NCI-H1694 (cell line): ENCODE measurements at places on chromosomes 7 and 10.

GRCh38 chr10:112335868-112336265 is 38.0 kb upstream of the ACSL5 start:
- DNase-seq, result no peak

DNA sequence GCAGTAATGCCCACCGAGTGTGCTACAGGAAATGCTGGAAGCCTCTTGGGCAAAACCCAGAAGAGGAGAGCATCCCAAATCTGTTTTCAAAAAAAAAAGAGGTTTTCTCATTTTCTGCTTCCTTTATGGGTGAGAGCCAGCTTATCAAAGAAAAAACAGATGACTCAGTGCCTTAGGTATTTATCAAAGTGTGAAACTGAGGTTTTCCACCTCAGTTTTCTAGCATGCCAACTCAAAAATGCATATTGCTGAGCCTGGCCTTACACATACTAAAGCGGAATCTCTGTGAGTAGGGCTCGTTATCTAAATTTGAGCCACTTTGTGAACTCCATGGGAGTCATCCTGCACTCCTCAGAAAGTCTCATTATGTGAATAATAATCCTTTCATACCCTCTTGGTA is 705.1 kb downstream of the SUGCT start:
- no peak for DNase-seq

- no peak for DNase-seq
Observed at GRCh38 chr10:125018576-125019143, 76.7 kb downstream of the ZRANB1 start.

GRCh38 chr7:134375206-134375605 is 58.5 kb upstream of the SLC35B4 start:
- no peak for DNase-seq

- no peak for DNase-seq
Observed at GRCh38 chr10:130587718-130588117, 451.5 kb downstream of the GLRX3 start.

DNA sequence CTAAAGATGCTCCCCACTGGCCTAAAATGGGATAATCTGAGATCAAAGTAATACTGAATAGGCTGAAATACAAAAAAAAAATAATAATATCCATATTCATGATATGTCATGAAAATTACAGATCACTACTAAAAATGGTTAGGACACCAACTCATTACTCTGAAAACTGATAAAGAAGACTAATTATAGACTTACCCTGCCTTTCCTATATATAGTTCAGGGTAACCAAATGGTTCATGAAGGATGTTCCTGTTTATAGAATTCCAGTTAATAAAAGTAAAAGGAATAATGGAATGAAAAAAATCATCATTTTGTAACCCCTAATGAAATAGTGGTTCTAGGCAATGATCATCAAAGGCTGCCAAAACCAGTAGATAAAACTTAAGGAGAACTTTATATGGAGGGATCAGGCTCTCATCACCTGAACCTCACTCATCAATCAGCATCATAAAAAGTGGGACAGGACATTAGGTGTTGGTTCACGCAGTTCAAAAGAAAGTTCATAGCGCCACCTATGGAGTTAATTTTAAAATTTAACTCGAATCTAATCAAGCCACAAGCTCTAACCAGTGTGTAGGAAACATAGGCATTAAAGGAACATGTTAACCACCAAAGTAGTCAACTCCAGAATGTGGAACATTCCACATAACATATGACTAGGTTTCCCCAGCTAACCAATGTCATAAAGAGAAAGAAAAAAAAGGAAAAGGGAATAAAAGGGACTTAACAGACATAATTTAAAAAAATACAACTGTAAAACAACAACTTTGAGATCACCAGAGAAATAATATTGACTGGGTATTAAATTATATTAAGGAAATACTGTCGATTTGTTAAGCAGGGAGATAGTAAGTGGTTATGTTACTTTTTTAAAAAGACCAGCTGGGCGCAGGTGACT is 35.7 kb downstream of the P4HA1 start:
- peak; percentile 43 for DNase-seq

- DNase-seq, result no peak
Observed at GRCh38 chr7:41084381-41084780, 618.5 kb downstream of the INHBA start.

DNA sequence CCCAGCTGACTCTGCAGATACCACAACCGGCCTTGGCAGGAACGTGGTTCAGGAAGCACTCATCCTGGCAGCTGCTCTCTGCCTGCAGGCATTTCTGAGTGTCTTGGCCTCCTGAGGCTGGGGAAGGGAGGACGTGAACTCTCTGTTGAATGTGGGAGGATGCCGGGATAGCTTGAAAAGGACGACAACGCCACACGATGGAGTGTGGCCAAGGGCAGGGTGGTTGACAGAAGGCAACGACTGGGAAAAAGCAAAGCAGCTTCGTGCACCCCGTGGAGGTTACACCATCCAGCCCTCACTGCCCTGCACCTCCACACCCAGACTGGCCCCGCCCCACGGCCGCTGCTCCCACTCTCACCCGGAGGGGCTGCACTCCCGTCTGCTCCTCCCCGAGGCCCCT is 466.1 kb upstream of the FOXK1 start:
- DNase-seq, result no peak

DNA sequence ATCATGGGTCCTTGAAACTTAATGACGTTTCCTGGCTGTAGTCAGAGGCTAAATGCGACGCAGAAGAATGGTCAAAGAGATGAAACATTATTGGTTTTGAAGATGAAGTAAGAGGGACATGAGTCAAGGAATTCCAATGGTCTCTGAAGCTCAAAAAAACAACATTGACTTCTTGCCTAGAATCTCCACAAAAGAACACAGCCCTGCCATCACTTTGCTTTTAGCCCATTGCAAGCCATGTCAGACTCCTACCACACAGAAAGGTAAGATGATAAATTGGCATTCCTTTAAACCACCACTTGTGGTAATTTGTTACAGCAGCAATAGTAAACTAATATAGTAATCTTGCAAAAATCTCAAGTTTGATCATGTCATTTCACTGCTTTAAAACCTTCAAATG is 109.4 kb downstream of the TMEM26 start:
- no peak for DNase-seq

DNA sequence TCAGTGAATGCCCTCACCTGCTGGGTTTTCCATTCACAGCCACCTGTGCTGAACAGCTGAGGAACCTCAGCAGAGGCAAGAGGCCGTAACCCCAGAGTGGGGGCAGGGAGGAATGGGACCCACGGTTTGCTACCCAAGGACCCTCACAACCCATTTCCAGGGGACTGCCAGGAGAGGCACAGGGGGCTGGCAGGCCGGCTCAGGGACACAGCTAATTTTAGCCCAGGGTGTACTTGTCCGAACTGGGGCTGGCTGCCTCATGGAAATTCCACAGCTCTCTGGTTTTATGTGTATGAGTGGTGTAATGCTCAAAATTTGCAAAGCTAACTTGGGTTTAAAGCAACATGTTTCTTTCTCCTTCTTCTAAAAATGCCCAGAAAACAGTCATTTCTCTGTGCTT is 42.2 kb downstream of the MINDY4 start:
- DNase-seq, result no peak
